DMS53 (cell line): ENCODE measurements at places on chromosomes 7 and 10.

DNA sequence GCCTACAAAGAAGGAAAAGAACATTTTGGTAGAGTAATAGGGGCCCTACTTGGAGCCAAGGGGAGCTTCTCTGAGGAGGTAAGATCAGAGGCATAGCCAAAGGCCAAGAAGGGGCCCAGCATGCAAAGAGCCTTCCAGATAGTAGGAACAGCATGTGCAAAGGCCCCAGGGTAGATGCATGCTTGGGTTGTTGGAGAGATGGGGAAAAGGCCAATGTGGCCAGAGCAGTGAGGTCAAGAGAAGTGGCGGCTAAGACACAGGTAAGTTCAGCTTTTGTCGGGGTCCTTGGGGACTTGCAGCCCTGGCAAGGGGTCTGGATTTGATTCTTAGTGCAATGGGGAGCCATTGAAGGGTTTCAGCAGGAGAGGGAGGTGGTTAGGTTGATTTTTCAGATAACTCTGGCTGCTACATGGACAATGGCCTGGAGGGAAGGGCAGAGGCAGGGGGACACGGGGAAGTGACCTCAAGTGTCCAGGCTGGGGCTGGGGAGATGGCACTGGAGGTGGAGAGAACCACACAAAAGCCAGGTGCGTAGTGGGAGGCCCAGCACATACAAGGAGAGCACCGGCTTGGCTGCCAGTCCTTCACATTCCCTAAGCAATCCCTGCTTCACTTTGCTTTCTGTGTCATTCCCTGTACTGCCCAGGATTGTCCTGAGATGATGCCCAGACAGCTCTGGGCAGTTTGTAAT lies 16.5 kb downstream of the GRID1 start:
- DNase-seq, result no peak

GRCh38 chr7:150947241-150947745 lies 30.8 kb downstream of the KCNH2 start:
- DNase-seq, result no peak

DNA sequence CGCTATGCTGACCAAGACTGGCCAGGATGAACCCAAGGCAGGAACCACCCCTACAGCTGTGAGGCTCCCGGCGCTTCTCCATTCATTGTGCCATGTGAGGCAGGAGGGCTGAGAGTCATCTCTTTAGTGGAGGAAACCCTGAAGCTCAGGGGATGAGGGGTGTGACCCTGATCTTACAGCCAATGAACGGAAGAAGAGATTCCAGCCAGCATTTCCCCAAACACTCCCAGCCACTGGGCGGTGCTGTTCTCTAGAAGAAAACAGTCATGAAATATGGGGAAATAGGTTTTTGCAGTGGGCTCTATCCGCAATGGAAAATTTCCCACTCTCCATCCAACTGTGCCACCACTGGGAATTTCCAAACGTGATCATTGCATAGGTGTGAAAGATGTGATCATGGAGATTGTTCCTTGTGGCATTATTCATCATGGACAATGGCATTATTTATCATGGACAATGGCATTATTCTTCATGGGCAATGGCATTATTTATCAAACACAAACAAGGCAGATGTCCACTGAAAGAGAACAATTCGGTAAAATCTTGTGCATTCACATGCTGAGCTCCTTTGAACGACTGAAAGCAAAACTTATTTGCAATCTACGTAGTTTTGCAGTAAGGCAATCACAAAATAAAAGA lies 14.0 kb upstream of the SLC18A2 start:
- DNase-seq, result peak; percentile 62

- DNase-seq, result no peak
Measured at GRCh38 chr7:153006452-153006851, 246.9 kb downstream of the ACTR3B start.
